Temporal lobe (tissue), 4 donors: ENCODE measurements at places on chromosomes 6 and 20. TPM values are rescaled to one million over a fixed set of nuclear protein-coding genes. Genes with fewer than 3 reads are reported as not detected.

Gene BMP2
- 6.1 TPM for total RNA-seq

Gene E2F3
- 8.4 TPM for total RNA-seq

Gene ADAM33
- 2.0 TPM for total RNA-seq

Gene LIN28B
- total RNA-seq: 0.25 TPM

Gene CCM2L
- total RNA-seq: 2.2 TPM

Gene POM121L2
- total RNA-seq: not detected

Gene SDHAF4
- 18.2 TPM for total RNA-seq

Gene AIF1
- 5.7 TPM for total RNA-seq

Gene ADTRP
- total RNA-seq: 0.98 TPM

Gene MYLK2
- total RNA-seq: 1.2 TPM

Gene PLCB1
- 51.1 TPM for total RNA-seq

Gene PPP1R18
- 31.0 TPM for total RNA-seq

Gene SAMD3
- 6.1 TPM for total RNA-seq

Gene OPRL1
- 8.4 TPM for total RNA-seq

Gene SCUBE3
- 1.7 TPM for total RNA-seq

Gene TSPYL1
- total RNA-seq: 96.6 TPM

Gene KCNG1
- 18.2 TPM for total RNA-seq

Gene MCHR2
- 7.9 TPM for total RNA-seq

Gene PXMP4
- 9.1 TPM for total RNA-seq

Gene IMPG1
- not detected for total RNA-seq

Gene TMC2
- total RNA-seq: 3.4 TPM

Gene CD109
- total RNA-seq: 3.0 TPM

Gene MMS22L
- 13.5 TPM for total RNA-seq

Gene CLVS2
- 43.3 TPM for total RNA-seq

Gene MRAP2
- total RNA-seq: 2.5 TPM

Gene SIM1
- total RNA-seq: not detected

Gene CCN6
- not detected for total RNA-seq

Gene FHL5
- 0.74 TPM for total RNA-seq
